Stimulated activated CD4-positive, alpha-beta T cell treated with anti-CD3 and anti-CD28 coated beads, Interleukin-1b, Interleukin-23, amount 100 ng/mL, for 1 hour (primary cell): ENCODE measurements at places on chromosomes 6 and 20.

GRCh38 chr6:10407018-10407673 is 7.7 kb downstream of the TFAP2A start:
- DNase-seq, result no peak

DNA sequence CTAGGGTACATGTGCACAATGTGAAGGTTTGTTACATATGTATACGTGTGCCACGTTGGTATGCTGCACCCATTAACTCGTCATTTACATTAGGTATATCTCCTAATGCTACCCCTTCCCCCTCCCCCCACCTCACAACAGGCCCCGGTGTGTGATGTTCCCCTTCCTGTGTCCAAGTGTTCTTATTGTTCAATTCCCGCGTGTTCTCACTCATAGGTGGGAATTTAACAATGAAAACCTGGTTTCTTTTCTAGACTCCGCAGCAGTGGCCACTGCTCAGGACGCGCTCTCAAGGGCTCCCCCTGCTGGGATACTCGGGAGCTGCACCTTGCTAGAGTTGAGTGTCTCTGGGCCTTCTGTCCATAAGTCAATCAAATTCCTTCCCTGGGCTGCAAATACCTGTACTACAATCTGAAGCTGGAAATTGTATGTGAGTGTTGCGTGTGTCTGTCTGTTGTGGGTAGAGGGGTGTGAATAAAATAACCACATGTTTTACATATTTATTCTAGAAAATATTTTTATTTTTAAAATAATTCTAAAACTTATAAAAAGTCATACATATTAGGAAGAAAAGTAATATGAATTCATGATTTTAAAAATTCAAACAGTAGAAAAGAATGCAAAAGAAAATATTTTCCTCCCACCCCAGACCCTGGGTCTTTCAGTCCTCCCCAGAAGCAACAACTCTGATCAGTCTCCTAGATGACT is 8.2 kb upstream of the CEP250 start:
- peak; percentile 74 for DNase-seq

DNA sequence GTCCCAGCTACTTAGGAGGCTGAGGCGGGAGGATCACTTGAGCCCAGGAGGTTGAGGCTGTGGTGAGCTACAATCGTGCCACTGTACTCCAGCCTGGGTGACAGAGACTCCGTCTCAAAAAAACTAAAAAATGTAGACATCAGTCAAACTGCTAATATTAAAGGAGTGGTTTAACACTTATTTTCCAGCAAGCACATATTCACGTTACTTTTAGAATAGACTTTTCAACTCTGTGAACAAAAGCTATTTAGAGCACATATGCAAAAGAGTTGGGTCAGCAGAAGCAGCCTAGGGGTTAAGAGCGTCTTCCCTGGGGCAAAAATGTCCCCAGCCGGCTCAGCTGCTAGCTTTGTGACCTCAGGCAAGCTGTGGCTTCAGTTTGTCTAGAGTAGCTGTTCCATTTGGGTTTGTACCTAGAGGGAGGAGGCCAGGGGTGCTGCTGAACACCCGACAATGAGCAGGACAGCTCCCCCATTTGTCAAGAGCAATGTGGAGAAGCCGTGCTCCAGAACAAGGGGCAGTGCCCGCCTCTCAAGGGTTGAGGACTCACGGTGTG is 62.5 kb upstream of the PTGIS start:
- no peak for DNase-seq

DNA sequence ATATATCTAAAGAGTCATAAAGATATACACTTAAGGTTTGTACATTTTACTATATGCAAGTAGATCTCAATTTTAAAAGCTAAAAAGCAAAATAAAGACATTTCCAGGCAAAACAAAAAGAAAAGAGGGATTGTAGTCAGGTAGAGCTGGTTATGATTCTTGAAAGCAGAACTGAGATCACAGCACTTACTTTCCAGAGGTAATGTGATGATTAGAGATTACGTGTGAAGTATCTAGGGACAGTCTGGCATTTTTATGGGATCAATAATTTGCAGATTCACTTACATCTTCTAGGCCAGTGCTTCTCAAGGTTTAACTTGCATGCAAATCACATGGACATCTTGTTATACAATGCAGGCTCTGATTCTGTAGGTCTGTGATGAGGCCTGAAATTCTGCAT is 595.5 kb downstream of the KIF16B start:
- DNase-seq, result no peak
